Stimulated activated CD8-positive, alpha-beta memory T cell treated with anti-CD3 and anti-CD28 coated beads, Interleukin-4, amount 100 ng/mL, for 4 hours (primary cell): ENCODE measurements at places on chromosomes 6 and 20.

DNA sequence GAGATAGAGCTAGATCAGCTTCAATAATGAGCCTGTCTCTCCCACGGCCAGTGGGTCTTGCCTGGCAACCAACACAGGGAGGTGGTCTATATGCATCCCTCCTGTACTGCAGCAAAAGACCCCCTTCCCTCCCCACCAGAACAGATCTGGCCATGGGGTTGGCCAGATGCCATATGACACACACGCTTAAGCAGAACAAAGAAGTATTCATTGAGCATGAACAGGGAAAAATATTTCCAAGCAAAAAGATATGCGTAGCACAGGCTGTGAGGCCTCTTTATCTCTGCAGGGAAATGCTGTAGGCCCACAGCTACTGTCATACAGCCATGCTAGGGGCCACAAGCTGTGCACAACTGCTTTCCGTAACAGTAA is 73.4 kb upstream of the NRSN1 start:
- no peak for DNase-seq

DNA sequence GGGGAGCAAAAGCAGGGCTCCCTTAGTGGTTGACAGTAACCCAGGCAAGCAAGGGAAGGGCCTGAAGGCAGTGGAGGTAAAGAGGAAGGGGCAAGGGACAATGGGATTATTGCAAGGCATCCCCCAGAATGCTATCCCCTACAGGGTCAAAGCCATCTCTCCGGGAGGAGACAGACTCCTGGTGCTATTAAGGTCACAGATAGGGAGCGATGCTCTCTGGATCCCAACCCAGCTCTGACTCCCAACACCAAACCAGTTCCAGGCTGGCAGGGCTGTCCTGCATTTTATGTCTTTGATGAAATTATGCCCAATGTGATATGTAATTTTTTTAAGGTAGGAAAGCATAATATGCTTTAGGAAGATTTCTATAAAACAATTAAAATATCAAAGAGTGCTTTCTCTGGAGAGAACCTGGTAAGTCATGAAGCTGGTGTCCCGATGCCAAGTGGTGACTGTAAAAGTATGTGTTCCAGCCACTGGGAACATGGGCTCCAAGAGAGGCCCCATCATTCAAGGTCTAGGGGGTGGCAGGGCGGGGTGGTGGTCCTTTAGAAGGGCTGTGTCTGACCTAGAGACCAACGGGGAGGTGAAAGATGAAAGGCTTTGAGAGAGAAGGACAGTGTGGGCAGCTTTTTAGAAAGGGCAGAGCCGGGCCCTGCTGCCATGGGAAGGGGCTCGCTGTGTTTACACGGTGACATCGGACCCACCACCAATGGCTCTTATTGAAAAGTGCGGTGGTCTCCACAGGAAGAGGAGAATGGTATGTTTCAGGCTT is 276.5 kb downstream of the CDC5L start:
- no peak for DNase-seq

DNA sequence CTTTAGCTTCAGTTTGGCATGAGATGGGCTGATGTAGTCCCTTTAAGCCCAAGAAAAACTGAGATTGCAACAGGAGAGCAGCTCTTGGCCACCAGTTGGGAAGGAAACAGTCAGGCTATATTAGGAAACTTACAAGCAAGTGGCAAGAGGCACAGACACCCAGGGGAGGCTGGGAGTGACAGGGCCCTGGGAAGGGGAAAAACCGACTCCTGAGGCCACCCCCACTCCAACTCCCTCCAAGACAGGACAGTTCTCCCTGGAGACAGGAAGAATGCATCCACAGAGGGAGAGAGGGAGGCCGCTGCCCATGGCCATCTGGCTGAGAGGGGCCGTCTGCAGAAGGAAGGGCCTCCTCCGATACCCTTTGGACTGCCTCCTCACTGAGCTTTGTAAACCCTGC is 20.5 kb downstream of the JPH2 start:
- DNase-seq = no peak

DNA sequence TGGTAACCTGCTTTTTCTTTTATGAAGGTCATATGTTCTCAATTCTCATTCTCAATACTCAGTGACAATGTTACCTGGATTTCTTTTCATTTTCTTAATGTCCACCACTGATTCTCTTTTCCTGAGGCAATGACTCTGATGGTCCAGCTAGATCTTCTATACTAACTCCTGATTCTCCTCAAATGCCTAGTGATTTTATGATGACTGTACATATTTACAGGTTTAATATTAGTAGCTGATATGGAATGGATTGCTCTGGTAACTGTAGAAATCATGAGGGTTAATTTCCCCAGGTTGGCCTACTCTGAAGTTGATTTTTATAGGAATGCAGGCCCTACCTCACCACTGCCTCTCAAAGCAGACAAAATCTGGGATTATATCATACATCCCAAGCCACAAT is 308.6 kb upstream of the CNR1 start:
- no peak for DNase-seq

GRCh38 chr6:57252975-57253374 is 30.9 kb upstream of the RAB23 start:
- DNase-seq = no peak

DNA sequence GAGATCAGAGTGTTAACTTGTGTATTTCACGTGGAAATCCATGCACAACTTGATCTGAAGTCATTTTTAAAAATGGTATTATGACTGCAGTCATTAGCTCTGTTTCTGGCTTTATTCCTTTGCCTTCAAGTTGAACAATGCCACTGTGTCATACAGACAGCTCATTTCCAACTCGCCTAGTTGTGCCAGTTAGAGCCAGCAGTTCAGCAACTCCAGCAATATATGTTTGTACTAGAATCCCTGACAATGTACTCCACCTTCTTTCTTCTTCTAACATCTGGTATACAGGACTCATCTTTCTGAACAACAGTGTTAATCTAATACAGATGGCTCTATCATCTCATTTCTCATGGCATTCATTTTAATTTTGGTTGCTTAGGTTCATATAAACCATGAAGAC is 418.3 kb upstream of the POU3F2 start:
- DNase-seq = no peak

DNA sequence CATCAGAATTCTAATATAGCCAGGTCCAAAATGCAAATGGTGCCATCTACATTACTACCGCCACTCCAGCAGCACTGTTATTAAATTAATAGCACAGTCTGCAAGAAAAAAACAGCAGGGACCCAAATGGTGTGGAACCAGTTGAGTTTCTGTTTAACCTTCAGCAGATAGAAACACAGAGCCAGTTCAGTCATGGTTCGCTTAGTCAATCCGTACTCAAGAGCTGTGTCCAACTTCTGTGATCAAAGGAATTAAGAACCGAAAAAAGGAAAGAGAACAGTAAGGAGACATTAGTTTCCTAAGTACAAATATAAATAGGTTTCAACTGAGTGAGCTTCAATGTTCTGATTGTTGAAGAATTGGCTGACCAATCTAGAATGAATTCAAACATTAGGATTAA is 107.7 kb downstream of the TRDN start:
- no peak for DNase-seq
